ENCODE measurements at places on chromosomes 2 and 18.
A peak's percentile ranks its signal among the peaks of the same experiment; 100 is the strongest.

DNA sequence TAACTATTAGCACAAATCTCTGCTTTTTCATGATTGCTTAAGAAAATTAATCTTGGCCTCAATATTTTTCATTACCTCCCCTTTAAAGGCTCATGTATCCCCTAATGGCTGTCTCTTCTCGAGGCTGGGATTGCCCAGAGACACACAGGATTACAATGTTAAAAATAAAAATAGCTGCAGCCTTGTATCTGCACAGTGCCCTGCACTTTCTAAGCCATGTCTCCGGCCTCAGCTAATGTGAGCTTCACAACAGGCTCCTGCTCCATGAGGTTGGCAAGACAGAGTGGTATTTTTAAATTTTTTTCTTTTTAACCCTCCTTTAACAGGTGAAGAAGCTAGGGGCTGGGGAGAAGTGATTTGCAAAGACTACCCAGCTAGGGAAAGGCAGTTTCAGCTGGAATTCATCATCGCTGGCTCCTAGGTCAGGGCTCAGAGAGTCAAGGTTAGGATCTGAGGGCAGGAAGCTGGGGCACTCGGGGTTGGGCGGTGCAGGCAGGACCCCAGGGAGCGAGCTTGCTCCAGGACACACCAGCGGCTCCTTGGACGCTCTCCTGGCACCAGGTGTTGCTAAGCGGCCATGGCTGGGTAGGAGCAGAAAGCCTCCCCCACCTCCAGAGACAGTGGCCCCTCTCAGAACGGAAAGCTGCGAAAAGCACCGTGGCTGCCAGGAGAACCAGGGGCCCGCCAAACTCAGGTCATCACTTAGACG lies 135.6 kb downstream of the SMAD2 start:
- no peak for DNase-seq

- DNase-seq, result peak; percentile 21
These were observed 32.5 kb upstream of the PLB1 start for GRCh38 chr2:28463211-28463816.

- DNase-seq, result no peak
These were observed 11.0 kb downstream of the AQP12A start for GRCh38 chr2:240702640-240703011.

GRCh38 chr2:129984426-129984825 lies 5.0 kb downstream of the RAB6C start:
- no peak for DNase-seq

DNA sequence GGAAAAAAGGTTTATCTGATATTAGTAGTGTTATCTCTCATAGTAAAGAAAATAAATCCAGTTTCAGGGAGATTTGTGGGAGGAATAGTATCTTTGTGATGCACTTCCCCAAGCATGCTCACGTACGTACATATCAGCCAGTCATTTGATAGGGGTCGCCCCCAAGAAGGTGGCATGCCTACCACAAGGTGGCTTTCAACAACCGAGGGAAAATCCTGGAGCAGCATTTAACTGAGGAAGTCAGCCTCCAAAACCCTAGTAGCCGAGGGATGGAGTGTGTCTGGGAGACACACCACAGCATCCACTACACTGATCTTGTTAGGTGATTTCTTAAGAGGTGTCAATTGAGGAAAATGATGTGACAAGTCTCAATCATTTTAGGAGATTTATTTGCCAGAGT lies 623.9 kb downstream of the NYAP2 start:
- no peak for DNase-seq

GRCh38 chr2:153479573-153479972 lies 1.0 kb upstream of the RPRM start:
- peak; percentile 3 for DNase-seq

GRCh38 chr2:230267059-230267458 lies 41.5 kb downstream of the SP140 start:
- no peak for DNase-seq

GRCh38 chr2:236980961-236981360 lies 104.7 kb upstream of the COPS8 start:
- no peak for DNase-seq

- no peak for DNase-seq
These were observed 105.9 kb downstream of the CERS6 start for GRCh38 chr2:168561991-168562390.

GRCh38 chr2:241741016-241741415 lies 6.6 kb downstream of the D2HGDH start:
- DNase-seq, result no peak

GRCh38 chr2:44100351-44100750 lies 68.3 kb upstream of the PPM1B start:
- DNase-seq, result peak; percentile 97

GRCh38 chr2:195956725-195957124 lies 111.9 kb downstream of the DNAH7 start:
- no peak for DNase-seq

- DNase-seq, result no peak
These were observed 111.1 kb downstream of the PDCL3 start for GRCh38 chr2:100673691-100674485.

- no peak for DNase-seq
These were observed 3.7 kb upstream of the CRYBA2 start for GRCh38 chr2:218996937-218997336.

DNA sequence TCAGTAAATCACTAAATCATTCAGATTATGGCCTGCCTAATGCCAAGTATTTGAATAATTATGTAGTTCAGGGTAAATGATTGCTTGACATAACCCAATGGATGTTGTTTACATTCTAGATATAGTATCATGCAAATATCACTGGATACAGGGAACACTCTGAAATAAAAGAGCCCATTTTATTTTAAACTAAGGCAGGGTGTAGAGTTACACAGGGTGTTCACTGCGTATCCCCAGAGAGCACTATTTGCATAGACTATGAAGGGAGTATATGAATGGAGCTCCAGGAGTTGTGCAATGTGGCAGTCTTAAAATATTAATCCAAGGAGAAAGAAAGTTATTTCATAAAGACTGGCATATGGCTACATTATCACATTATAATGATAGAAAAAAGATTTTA lies 701.1 kb upstream of the KLHL29 start:
- DNase-seq, result no peak

- no peak for DNase-seq
These were observed 30.6 kb upstream of the AP1S3 start for GRCh38 chr2:223868005-223868404.

DNA sequence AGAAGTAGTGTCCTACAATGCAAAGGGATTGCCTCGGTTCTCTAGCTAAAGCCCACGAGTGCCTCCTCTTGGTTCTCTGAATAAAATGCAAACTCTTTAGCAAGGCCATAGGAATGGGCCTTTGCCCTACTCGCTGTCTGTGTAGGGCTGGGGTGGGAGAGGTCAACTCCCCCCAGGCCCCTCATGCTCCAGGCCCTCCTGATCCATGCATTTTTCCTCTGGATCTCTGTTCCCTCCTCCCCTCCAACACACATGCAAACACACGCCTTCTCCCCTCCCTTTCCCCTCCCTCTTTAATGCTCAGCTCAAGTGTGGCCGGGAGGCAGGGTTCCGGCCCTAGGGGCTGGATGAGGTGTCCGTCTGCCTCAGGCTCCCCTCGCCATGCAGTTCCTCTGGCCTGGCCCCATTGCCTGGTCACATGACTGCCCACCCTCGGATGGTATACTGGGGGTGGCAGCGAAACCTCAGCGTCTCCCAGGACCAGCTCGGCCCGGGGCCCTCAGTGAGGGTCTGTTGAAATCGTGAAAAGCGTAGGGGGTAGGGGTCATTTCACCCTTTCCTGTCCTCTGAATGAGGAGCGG lies 14.9 kb upstream of the KLF11 start:
- peak; percentile 16 for DNase-seq

DNA sequence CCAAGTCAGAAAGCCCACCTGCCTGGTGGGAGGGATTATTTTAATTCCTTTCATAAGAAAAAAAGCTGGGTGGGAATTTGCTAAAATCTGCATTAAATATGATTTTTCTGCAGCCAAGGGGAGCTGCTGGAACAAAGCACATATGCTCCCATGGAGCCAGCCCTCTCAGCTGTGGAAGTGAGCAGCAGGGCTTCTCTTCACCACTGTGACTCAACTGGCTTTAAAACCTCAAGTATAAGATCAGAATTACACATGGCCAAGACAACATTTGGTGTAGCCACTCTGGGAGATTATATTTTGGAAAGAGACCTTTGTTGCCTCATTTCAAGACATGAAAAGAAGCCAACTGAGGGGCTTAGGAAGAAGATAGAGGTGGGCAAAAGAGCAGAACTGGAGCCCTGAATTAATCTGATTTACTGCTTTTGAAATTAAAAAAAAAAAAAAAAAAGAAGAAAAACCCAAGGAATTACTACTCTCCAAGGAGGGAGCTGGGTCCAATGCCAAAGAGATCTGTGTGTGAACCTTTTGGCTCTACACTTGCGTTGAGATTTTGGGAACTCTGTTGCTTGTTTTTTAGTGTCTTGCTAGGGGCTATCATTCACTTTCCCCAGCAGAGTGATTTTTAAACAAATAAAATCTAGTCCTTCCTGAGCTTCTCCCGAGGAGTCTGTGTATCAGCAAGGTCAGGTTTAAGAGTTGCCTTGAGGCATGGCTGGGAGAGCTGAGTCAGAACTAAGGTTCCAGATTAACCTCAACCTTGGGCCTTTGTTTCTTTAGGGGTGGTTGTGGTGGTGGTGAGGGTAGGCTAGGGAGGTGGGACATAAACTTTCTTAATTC lies 6.0 kb downstream of the LHCGR start:
- DNase-seq, result no peak

GRCh38 chr2:234286118-234286598 lies 210.7 kb downstream of the ARL4C start:
- peak; percentile 83 for DNase-seq

GRCh38 chr2:9251154-9252001 lies 44.8 kb downstream of the ASAP2 start:
- DNase-seq, result peak; percentile 97

GRCh38 chr2:155218292-155218924 lies 519.9 kb downstream of the KCNJ3 start:
- no peak for DNase-seq

- no peak for DNase-seq
These were observed 25.3 kb downstream of the PIEZO2 start for GRCh38 chr18:11124054-11124453.

DNA sequence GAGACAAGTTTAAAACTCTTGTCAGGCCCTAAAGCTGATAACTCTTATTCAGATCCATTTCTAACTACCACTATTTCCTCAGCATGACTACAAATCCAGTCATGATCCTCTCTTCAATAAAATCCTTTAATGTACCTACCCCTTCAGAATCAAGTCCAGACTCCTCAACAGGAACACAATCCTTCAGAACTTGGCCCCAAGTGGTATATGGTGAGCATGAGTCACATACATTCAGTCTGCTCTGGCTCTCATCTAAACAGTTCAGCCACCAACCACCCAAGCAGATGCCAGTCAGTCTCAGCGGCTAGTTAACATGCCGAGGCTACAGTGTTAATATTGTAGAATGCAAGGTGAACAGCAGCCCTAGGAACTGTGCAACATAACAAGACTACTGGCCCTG lies 9.7 kb downstream of the LMAN2L start:
- peak; percentile 8 for DNase-seq

DNA sequence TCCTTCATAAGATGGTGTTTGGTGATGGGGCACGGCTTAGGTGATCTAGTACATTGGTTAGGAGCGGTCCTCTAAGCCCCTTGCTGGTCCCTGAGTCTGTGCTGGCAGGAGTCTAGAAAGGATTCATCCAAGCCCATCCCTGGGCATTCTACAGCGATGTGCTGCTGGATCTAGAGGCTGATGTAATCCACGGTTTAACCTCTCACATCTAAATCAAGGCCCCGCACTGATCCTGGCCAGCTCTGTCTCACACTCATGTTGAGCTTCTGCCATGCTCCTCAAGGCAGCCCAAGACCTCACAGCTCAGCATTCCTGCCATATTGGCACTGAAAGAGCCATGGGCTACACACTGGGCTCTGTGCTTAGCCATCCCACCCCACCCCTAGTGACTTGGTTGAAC lies 664.8 kb downstream of the STK39 start:
- no peak for DNase-seq

- DNase-seq, result no peak
These were observed 582 bp downstream of the RTP5 start for GRCh38 chr2:241870081-241870541.

DNA sequence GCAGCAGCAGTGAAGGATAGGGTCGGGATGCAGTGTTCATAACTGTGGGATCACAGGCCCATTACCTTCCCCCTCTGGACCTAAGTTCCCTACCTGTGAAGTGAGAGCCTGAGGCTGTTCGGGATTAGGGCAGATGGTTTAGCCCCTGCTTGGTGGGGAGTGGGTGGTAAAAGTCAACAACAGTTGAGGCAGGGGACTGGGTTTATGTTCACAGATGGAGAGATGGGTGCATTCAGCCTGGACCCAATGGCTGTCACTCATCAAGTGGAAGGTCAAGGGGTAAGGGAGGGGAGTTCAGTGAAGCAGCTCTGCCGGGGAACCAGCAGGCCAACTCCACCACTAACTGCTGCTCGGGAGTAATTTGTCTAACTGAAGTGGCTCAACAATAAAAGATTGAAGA lies 180.4 kb downstream of the FAM210A start:
- DNase-seq, result no peak

DNA sequence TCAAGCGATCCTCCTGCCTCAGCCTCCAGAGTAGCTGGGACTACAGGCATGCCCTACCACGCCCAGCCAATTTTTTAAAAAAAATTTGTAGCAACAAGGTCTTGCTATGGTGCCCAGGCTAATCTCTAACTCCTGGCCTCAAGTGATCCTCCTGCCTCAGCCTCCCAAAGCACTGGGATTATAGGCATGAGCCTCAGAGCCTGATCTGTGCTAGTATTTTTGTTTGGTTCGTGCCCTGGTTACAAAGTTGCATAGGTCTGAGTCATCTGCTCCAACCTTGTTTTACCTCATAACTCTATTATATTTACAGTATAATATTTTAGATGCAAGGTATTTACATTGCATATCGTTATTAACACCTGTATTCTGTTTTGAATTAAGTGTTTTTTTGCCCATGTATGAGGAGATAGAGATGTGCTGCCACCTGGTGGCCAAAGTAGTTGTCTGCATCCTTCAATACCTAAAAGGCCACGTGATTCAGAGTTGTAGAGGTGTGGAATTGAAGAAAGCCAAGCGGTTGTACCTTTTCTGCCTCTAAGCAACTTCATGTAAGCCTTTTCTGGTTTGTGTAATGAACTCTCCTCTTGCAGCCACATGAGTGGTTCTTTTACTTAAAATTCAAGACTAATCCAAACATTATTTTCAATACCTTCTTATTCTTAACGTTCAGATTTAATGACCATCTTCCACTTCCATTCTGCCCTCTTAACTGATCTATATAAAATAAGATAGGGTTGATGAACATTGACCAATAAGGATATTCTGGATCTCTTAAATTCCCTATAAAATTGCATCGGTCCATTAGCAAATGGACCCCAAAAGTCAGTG lies 19.9 kb upstream of the CABYR start:
- peak; percentile 73 for DNase-seq

DNA sequence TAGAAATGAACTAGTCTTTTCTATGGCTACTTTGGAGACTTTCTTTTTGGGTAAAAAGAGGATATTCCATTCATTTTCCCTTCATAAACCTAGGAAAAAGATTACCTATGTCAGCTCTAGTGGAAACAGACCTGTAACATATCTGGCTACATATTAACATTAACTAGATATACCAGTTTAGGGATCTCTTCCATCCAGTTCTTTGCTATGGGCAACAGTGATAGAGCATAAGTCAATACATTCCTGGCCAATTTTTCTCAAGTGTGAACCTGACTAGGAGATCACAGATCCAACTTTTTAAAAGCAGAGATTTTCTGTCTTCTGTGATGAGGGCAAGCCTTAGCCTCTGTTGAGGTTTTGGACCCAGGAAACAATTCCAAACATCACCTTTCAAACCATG lies 34.5 kb downstream of the PLEKHM3 start:
- no peak for DNase-seq

GRCh38 chr18:22066083-22066485 lies 103.3 kb upstream of the GATA6 start:
- no peak for DNase-seq

- peak; percentile 32 for DNase-seq
These were observed 5.3 kb downstream of the TWIST2 start for GRCh38 chr2:238853218-238853617.

GRCh38 chr2:142008135-142008744 lies 122.6 kb downstream of the LRP1B start:
- DNase-seq, result peak; percentile 13
